ENCODE measurements at places on chromosomes 5 and 9.

DNA sequence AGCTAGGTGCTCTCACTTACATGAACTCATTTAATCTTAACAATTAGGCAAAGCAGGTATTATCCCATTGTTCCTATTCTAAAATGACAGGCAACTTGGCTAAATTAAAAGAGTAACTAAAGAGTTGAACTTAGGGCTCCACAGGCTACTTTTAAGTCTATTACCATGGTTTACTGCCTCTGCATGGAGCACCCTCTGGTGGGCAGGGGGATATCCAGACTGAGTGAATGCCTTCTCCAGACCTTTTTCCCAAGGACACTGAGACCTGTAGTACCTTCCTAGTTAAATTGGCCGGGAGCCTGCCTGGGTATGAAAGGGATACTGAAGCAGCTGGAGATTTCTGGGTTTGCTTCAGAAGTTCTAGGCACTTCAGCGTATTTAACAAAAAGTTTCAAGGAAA, 238.1 kb downstream of the ELAVL2 start:
- no peaks in the 10 kb centered on the region for H3K36me3 ChIP-seq
- DNase-seq, result no peak
- H3K4me1 ChIP-seq, result peaks cover 13% of the 10 kb centered on the region
- no peaks in the 10 kb centered on the region for H3K27me3 ChIP-seq

DNA sequence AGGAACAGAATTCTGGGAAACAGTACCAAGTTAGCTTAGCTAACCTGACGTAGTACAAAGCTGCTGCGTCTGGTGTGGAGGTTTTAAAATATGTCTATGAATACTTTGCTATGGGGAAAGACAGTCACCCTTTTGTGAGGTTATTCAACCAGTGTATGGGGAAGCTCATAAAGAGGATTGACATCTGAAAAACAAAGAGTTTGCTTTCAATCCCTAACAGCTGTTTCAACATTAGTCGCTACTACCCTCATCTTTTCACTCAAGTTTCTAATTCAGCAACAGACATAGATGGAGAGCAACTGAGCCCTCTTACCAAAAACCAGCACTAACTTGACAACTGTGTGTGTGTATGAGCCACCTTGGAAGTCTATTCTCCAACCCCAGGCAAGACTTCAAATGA, 7.8 kb upstream of the MSANTD3 start:
- peaks cover 24% of the 10 kb centered on the region for H3K27me3 ChIP-seq
- DNase-seq, result no peak
- H3K4me3 ChIP-seq, result no peak overlapping the region
- no peaks in the 10 kb centered on the region for H3K4me1 ChIP-seq
- no peaks in the 10 kb centered on the region for H3K36me3 ChIP-seq

- no peak overlapping the region for H3K4me3 ChIP-seq
- no peaks in the 10 kb centered on the region for H3K4me1 ChIP-seq
- no peaks in the 10 kb centered on the region for H3K27me3 ChIP-seq
- DNase-seq, result no peak
- H3K36me3 ChIP-seq, result no peaks in the 10 kb centered on the region
These were observed 9.1 kb upstream of the TRIO start for GRCh38 chr5:14134083-14134482.

GRCh38 chr5:63456279-63456678, 506.0 kb downstream of the HTR1A start:
- no peaks in the 10 kb centered on the region for H3K27me3 ChIP-seq
- no peak overlapping the region for H3K27ac ChIP-seq
- no peak for DNase-seq
- no peaks in the 10 kb centered on the region for H3K36me3 ChIP-seq

DNA sequence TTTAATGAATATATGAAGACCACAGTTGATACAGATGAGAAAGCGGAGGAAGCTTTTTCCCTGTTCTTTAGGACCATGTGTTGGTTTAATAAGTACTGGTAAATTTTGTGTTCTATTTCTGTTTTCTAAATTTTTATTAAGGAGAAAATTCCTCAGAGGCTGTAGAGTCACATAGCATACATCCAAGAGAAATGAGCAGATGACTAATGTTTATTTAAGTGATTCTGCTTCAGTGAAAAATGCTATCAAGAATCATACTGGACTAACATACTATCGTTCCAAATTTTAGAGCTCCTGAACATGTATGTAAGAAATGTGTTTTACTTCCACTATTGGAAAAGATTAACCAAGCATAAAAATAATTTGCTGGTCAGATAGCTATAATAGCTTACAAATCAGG, 115.0 kb downstream of the KIAA1958 start:
- no peaks in the 10 kb centered on the region for H3K27me3 ChIP-seq
- H3K4me3 ChIP-seq, result no peak overlapping the region
- H3K4me1 ChIP-seq, result no peaks in the 10 kb centered on the region
